GM12892 (cell line): ENCODE measurements at places on chromosomes 5 and 9.

DNA sequence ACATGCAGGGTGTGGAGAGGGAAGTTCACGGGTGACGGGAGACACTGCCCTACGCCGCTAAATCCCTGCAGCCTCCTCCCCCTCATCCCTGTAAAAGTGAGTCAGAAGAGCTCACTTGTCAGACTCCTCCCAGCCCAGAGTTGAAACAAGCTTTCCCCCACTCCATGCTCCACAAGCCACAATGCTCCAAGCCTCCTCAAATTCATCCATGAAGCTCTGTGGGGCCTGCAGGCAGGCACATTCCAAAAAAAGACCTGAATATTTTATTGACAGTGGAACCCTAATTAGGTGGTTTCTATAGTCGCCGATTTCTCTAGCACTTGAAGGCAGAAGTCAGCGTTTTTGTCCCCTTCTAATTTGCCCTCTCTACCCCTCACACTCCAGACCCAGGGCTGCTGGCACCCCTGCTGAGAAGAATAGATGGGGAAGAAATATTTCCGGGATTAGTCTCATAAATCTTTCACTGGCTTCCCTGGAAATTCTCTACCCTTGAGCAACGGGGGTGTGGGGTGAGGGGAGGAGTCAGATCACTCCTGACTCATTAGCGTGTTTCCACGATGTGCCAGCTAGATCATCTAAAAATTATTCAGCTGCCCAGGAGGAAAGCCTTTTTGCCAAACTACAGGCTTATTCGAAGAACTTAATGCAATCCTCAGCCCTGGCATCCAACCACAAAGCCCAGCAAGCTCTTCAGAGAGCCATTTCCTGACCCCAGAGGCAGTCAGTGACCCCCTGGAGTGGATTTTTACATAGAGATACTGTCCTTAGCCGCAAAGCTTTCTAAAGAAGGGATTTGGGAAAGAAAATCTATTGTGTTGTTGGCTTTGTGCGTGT is 97.1 kb downstream of the ENC1 start:
- DNase-seq = no peak

GRCh38 chr9:76665458-76665857 is 98.8 kb upstream of the PCA3 start:
- no peak for DNase-seq

DNA sequence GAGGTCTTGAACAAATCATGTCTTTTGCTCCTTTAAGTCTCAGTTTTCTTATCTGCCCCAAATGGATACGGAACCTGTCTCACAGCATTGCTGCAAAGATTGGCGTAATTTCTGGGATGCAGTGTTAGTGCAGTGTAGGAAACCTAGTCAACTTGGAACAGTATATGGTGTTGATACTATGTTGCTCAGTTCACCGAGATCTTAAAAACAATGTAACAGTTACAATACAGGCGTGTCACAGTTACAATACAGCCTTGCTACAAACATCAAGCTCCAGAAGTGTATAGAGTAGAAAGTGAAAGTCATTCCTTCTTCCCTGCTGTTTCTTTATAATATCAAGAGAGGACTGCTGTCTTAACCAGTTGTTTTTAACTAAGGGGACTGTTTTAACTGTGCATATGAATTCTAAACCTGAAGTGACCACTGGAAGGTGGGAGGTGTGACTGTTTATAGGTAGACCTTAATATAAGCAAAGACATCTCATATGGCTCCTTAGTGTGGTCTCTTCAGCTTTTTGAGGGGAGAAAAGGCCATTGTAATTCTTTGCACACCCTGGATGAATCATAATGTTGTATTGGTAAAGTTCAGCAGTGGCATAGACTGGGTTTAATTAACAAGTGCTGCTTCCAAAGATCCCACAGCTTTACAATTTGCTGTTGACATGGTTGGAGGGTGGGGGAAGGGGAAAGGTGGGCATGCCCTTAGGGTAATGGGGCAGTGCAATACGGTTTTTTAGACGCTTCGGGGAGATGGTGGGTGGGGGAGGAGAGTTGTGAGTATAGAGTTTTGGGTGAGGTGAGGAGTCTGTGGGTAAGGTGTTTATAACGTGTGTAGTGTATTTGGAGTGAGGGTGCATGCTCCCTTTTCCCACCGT is 12.9 kb downstream of the PRRC2B start:
- no peak for DNase-seq

DNA sequence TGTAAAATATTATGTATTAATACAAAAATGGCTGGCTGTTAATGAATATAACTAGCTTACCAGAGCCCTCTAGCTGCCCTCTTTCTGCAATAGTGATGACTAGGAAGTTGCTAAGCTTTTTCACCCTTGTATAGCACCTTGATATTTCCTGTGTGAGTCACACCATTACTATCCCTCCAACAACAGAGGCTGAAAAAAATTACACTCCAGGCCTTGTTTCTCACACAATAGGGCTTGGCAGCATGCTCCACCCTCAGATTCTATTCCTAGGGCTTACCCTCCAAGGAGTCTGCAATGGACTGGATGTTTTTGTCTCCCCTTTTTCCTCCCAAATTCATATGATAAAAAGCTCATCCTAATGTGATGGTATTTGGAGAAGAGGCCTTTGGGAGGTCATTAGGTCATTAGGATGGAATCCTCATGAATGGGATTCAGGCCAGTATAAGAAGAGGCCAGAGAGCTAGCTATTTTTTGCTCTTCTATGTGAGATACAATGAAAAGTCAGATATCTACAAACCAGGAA is 184.6 kb upstream of the MAP1B start:
- no peak for DNase-seq

- DNase-seq = no peak
Measured at GRCh38 chr9:34994900-34995669, 5.5 kb downstream of the DNAJB5 start.

DNA sequence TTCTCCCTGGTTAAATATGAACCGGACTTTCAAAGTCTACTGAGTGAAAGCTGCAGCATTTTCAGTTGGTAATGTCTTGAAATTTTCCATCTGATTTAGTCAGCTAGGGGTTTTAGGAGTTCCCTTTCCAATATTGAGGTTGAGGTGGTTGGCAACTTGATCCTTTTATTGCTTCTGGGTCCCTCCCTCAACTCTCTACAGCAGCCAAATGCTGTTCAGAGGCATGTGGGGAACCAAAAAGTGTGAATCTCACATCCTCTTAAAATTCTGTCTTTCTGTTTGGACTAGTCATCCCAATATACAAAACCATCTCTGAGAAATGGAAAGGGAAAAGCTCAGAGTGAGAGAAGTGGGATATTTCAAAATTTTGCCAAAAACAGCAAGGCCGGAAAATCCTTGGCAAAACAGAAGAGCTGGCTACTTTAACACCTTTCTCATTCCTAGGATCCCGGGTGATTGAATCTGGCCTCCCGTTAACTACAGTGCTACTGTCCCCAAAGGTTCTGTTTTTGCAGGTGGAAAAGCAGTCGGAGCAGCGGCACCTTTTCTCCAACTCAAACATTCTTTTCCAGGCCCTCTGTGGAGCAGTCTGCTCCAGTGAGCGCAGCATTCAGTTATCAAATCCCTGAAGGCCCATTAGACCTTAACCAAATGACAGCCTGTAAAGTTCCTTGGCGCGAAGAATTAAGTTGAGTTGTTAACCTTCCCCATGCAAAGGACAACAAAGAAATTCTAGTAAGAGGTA is 345.9 kb upstream of the NUDT12 start:
- DNase-seq = no peak

DNA sequence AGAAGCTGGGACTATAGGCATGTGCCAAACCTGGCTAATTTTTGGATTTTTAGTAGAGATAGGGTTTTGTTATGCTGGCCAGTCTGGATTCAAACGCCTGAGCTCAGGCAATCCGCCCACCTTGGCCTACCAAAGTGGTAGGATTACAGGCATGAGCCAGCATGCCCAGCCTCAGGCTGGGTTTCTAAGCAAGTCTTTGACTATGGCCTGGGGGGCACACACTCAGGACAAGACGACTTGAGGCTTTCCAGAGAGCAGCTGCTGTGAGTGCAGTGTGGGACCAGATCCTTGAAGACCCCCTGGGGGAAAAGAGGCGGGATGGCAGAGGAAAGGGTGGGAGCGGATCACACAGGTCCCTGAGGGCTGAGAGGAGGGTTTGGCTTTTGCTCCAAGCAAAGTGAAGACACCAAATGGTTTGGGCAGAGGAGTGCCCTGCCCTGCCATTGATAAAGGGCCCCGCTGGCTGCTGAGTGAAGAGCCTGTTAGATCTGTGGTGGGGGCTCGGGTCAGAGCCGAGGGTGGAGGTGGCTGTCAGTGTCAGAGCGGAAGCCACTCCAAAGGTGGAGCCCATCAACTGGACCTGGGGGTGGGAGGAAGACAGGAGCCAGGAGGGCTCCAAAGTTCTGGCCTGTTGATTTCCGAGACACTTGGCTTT is 46.8 kb upstream of the FUBP3 start:
- no peak for DNase-seq

GRCh38 chr9:16103620-16104397 is 551.0 kb downstream of the CCDC171 start:
- no peak for DNase-seq

DNA sequence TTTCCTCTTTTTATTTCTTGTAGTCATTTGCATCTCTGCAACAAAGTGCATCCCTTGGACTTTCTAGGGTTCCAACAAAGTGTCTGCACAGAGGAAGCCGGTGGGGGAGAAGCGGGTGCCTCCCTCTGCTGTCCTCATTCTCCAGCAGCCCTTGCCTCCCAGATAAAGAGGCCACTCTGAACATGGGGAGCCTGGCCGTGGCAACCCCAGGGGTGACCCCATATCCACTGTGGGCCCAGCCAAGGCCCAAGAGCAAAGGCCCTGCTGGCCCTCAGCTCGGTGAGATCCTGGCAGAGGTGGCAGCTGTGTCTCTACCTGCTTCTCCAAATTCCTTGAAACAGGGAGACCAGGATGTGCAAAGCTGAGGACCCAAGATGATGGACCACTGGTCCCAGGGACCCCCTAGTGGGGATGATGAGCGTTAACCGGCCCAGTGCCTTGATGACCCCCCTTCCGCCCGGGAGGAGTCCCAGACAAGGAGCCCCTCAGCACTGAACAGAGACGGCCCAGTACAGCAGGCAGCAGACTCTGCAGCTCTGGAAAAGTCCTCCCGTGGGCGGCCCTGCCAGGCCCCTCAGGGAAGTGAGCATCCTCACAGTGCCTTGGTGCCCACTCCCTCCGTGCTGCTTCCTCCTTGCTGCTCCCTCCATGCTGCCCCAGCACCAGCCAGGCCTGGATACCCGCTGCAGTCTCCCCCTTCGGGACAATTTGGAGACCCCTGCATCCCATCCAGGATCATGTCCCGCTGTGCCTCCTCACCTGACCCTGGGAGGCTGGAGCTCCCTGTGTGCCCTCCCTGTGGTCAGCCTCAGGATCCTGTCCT is 62.5 kb downstream of the MRPL36 start:
- no peak for DNase-seq

DNA sequence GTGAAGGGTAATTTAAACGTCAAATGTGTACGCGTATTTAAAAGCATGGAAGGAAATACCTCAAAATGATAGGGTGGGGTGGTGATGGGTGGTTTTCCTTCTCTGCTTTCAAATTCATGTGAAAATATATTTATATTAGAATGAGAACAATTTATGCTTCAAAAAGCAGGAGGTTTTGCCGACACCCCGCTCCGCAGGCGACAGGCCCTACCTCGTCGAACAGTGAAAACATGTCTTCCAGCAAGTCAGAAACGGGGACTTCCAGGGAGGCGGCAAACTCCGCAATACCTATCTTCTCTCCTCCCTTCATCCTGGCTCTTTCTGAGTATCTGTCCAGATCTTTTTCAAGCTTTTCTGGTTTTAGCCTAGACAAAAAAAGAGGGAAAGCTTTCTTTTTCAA is 28.5 kb upstream of the SLC6A3 start:
- DNase-seq = no peak

DNA sequence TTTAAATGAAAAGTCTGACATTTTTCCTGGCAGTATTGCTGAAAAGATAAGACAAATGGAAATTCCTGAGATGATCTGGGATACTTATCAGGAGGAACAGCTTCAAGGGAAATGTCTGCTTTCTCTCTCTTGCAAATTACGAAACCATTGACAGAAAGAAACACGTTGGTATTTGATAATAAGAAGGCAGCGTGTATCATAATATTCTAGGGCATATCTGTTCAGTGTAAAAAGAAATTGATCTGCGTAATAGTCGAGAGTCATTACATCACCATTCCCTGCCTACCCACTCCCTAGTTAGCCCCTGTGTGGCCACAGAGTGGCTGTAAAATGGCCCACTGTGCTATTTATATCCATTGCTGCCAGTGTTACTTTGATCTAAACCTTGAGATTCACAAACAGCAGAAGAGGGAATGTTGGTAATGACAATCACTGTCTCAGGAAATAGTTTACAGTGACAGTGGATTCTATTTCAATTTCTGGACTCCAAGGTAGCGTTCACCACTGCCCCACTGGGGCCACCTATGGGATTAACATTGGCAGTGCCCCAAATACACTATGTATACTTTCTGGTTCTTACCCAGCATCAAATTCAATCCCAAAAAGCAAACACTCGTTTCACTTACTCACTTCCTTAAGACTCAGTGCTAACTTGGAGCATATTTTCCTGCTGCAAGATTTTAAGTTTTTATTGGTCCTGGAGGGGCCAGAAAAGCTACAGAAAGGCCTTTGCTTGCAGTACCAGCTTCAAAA is 133.4 kb upstream of the GAS1 start:
- no peak for DNase-seq

- no peak for DNase-seq
Measured at GRCh38 chr5:57889558-57889957, 406.9 kb upstream of the ACTBL2 start.

DNA sequence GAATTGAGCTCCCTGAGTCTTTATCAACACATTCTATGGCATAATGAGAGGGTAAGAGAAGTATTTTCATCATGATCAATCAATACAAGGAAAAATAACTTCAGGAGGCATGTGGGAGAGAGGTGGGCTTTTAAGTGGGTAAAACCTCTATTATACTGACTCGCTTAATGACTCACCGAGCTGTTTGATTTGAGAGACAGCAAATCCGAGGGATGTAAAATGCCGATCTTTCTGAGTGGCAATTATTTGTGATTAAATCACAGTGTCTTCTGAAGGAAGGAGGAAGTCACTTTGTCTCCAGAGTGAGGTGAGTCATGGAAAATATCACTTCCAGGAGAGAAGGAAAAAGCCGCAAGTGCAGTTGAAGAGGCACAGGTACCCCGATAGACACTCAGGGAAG is 320.4 kb downstream of the DRD1 start:
- no peak for DNase-seq

DNA sequence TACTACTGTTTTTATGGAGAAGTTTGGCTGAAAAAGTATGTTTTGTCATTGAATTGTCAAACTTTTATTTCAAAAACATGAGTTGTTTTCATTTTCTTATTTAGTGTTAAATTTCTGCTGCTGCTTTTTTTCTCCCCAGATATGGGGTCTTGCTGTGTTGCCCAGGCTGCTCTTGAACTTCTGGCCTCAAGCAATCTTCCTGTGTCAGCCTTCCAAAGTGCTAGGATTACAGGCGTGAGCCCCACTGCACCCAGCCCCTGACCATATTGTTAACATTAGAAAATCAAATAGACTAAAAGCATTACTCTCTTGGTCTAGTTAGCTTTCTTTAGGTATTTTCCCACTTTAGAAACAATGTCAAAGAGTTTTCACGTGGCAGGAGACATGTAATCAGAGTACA is 215.3 kb downstream of the KDM4C start:
- DNase-seq = no peak
